ENCODE measurements at places on chromosomes 5 and 9.
A peak's percentile ranks its signal among the peaks of the same experiment; 100 is the strongest.

DNA sequence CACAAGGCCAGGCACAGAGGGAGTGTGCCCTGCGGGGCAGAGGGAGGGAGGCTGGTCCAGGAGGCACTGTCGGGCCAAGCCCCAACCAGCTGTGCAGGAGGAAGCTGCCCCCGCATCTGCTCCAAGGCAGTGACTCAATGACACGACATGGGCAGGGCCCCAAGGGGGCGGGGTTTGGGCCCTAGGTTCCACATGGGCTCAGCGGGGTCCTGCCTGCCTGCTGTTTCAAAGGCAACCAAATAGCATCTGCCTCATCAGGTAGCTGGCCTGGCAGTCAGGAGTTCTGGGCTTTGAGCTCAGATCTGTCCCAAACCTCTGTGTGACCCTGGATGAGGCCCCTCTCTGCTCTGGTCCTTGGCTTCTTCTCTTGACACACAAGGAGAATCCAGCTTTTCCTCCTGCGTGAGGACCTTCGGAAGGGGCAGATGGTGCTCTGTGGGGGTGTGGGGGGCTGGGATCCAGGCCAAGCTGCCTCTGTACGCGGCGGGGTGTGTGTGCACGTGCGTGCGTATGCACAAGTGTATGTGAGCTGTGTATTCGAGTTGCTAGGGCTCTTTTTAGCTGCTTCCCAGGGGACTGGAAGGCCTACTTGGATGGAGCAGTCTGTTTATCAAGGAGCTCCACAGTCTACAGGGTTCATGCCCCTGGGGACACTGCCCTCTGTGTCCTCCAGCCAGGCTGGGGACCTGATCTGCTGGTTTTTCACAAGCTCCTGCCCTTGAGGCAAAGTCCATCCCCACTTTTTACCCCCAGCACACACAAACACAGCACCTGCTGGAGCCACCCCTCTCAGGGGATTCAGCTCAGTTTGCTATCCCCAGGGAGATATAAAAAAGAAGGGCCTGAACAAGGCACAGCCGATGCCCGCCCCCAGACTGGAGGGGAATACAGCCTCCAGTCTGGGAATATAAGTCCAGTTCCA, 138.9 kb downstream of the RGS3 start:
- DNase-seq: peak; percentile 18

- DNase-seq: no peak
These were observed 17.6 kb downstream of the WWC1 start for GRCh38 chr5:168308976-168309598.

GRCh38 chr5:57174890-57175510, 1.1 kb downstream of the GPBP1 start:
- DNase-seq: no peak

DNA sequence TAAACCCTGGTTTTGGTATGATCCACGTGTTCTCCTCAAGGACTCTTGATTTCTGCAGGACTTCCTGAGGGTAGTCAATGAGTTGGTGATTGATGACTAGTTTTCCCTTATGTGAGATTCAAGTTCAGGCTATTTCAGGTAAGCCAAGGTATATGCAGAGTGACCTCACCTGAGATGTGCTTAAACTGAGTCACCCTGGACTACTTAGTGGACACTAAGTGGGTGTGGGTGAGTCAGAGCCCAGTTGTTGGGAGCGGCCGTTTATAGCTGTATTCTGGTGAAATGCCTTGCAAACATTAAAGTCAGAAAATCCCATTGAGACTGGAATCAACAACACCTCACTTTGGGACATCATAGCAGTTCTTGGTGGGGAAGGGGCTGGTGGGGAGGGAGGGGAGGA, 62.9 kb downstream of the SLC28A3 start:
- DNase-seq: no peak

- no peak for DNase-seq
These were observed 66.2 kb downstream of the DRD1 start for GRCh38 chr5:175377816-175378215.

GRCh38 chr5:53871775-53872174, 311.3 kb downstream of the NDUFS4 start:
- no peak for DNase-seq

DNA sequence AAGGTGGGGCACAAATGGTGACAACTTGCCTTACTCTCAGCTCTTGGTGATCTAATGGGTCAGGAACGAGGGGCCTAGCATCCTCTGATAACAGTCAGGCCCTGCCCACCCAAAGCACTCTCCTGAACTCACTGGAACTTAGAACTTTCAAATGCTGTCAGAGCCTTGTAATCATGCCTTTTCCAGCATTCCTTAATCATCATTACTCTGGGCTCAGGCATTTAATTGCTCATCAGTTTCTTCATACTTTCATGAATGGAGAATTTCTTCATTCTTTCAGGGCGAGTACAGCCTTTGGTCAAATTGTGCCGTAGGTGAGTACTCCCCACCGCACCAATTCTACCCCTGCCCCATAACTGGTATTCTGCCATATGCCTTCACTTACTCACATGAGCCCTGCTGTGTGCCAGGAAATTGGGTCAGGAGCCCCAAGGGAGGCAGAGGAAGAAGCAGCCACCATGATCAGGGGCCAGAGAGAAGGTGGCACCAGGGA, 30.2 kb upstream of the DUSP1 start:
- no peak for DNase-seq
